ENCODE measurements at places on chromosomes 13 and 19.

DNA sequence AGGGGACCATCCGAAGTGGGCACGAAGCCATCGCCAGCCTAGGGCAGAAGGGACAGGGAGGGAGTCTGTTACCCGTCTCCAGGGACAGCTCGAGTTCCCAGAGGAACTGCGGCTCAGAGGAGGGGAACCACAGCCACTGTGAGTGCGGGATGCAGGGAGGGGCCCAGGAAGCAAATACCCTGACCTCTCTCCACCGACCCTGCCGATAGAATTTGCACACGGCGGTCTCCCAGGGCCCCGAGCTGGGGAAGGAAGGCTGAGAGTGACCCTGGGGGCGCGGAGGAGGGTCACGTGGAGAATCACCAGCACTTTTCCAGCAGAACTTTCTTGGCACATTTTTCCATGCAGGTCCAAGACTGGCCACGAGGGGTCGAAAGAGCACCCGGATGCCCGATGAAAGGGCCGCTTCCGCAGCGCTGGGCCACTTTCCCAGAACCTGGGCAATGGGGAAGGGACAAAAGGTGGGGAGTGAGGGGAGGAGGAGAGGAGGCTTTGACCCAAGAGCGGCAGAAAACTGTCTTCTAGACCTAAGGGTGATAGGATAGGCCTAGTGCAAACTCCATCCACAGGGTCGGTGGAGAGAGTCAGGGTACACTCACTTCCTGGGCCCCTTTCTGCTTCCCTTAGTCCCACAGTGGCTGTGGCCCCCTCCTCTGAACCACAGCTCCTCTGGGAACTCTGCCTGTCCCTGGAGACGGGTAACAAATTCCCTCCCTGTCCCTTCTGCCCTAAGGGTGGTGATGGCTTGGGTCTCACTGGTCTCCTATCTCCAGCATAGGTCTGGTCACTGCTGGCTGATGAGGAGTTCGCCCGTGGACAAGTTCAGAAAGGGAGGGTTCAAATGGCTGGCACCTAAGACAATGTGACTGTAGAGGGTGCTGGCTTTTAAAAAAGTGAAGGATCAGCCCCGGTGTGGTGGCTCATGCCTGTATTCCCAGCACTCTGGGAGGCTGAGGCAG, 5.3 kb upstream of the GPR4 start:
- DNase-seq, result peak; percentile 73

- DNase-seq, result no peak
These were observed 1653.6 kb downstream of the OLFM4 start for GRCh38 chr13:54682184-54682583.

DNA sequence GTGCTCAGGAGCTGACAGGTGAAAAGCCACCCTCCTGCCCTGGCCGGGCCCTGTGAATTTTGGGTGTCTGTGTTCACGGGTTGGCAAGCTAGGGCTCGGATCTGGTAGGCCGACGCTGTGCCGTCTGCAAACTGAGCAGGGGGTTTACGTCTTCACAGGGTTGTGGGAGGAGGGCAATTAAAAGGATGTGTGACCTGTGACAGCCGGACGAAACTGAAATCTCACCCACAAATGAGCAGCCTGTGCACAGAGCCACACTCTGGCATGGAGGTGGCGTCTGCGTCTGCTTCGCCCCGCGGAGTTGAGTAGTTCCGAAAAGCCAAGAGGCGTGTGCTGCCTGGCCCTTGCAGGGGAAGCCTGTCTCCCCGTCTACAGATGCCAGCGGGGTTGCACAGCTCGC, 117.3 kb downstream of the KDM4B start:
- DNase-seq, result no peak

GRCh38 chr19:1211494-1212234, 6.1 kb downstream of the STK11 start:
- no peak for DNase-seq

GRCh38 chr13:40023595-40024203, 368.2 kb downstream of the COG6 start:
- no peak for DNase-seq

DNA sequence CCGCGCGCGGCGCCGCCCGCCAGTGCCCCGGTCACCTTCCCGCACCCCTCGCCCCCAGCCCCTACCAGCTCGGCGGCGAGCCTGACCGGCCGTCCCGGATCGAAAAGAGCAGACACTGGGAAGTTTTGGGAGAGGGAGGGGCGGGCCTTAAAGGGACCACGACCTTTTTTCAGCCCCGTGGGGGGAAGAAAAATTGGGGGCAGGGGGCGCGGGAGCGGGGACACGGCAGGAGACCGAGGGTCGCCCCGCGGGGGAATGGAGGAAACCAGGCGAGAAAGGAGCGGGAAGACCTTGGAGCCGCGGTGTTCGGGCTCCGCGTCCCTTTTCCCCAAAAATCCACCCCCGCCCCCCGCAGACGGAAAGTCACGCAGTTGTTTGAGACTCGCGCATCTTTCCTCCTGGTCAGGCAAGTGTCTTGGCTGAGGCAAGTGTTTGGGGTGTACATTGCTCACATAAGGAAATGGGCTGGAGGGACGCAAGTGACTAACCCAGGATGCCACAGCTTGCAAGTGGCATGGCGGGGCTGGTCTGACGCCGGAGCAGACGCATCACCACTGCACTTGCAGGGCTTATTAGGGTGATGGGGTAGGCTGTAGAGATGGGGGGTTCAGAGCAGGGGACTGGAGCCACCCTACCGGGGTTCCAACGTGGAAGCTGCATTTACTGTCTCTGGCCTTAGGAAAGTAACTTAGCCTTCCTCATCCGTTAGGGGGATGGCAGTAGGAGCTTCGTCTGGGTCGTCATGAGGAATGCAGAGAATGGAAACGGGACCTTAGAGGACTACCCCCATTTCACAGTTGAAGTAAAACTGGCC, 2.7 kb upstream of the HNRNPL start:
- DNase-seq, result peak; percentile 45

GRCh38 chr19:3041761-3042620, 12.9 kb upstream of the TLE2 start:
- DNase-seq, result no peak

DNA sequence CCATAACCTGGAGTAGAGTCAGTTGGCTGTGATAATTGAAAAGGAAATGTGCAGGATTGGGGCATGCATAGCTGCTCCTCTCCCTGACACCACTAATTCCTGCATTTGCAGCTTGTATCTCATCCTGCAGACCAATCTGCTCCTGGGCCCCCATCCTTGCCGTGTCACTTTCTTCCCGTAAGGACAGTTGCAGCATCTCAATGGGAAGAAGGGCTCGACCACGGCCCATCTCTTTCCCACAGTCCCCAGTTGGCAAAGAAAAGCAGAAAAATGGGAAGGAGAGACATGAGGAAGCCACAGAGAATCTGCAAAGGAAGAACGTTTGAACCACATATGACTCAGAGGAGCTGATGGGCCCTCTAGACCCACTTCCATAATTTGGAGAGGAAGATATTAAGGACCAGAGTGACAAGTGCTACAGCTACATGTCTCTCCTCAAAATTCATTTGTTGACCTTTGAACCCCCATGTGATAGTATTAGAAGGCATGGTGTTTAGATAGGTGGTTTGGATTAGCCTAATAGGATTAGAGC, 1.8 kb upstream of the SIGLEC12 start:
- DNase-seq, result peak; percentile 7

DNA sequence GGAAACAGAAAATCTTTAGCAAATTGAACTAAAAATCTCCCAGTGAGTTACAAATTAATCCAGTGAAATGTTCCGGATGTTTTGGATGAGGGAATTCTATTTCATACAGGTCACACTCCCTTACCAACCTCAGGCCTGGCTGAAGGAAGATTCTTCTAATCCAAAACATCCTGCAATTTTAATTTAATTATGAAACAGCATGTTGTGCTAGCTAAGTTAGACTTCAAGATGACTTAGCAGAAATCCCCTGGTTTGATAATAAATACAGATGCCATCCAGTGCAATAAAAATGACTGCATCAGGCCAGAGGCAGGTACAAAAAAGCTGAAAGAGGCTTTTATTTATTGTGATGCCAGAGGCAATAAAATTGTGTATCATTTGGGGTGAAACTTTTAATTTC, 96.7 kb upstream of the CLDN10 start:
- no peak for DNase-seq

DNA sequence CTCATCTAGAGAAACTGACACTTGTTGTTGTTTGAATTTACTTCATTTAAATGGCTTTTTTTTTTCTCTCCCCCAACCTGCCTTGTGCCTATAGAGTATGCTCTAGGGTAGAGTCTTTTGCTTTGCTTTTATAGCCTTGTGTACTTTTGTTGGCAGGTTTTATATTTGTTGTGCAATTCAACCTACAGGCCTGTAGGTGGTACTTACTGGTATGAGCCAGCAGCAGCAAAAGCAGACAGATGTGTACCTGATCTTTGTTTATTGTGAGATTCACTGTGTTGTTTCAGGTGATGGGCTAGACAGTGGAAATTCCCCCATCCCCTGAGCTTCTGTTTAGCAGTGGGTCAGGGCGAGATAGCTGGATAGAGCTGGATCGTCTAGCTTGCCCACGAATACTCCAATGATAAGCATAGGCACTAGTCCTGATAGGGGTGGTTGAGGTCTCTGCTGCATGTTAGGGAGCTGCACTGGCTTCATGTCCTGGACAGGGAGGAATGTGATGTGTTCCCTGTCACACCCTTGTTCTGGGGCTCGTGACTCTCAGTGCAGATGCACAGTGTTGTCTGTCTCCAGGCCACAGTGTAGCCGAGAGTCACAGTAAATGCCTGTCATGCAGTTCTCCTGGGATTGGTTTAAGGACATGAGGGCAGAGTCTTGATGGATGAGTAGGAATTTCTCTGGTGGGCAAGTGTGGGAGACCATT, 21.3 kb downstream of the DNAJC3 start:
- DNase-seq, result peak; percentile 4

- DNase-seq, result no peak
These were observed 772 bp downstream of the PARP4 start for GRCh38 chr13:24511816-24512196.

GRCh38 chr19:3513229-3514140, 7.4 kb downstream of the FZR1 start:
- DNase-seq, result no peak

DNA sequence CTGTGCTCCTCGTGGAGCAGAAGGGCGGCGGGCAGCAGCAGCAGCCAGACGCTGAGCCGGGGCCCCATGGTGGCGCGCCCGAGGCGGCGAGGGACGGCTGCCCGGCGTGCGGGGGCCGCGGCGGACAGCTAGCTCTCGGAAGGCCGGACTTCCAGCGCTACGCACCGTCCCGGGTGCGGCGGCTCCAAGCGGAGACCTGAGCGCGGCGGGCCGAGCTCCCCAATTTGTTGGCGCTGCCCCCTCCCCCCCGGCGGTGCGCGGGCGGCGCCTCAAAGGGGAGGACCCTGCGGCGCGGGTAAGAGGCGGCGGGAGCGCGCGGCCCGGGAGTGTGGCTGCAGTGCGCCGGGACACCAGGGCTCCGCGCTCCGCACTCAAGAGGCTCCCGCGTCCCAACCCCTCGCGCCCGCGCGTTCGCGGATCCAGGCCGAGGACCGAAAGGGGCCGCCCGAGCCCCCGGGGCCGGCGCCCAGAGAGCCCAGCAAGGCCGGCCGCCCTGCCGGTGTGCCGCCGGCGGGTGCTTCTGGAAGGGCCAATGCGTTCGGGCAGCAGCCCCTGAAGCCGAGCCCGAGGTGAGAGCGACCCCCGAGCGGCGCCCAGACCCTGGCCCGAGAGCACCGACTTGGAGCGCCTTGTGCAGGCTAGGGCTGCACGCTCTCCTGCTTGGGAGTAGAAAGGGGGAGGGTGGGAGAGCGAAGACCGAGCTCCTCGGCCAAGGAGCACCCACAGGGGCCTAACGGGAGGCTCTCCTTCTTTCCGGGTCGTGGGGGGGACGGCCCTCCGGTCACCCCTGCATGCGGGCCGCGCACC, at the start of the genes COL4A1 and COL4A2:
COL4A1 (minus strand) TSS at position 198 of the 807 bp plus-strand sequence; CDS start at position 68, 130 bp downstream.
COL4A2 (plus strand) TSS at position 325 of the 807 bp plus-strand sequence. CDS start 620 bp downstream, outside the sequence.
- DNase-seq, result no peak

DNA sequence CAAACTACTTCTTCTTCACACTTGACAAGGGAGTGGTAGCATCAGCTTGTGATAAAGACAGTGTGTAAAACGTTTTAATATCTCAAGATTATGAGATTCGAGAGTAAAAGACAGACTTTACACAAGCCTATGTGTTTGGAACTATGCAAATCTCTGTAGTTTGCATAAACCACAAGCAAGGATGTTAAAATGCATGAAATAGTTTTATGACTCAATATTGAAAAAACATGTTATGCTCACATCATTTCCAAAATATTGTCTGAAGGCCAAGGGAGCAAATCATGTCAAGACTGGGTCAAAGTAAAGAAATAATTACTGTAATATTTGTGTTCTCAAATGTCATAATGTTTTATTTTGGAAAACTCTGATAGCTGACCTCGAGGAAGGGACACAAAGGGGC, 316.8 kb upstream of the KLF12 start:
- DNase-seq, result no peak

DNA sequence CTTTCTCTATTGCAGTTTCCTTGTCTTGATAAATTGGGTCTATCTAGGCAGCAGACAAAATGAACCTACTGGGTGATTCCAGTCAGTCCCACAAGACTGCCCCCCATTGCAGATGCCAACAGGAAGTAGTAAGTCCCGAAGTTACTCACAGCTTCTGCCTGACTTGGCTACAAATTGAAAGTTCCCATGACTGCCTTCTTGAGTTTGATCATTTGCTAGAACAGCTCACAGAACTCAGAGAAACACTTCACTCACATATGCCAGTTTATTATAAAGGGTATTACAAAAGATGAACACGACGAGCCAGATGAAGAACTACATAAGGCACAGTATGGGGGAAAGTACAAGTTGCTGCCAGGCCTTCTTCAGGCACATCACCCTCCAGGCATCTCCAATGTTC, 50.0 kb downstream of the TEX26 start:
- DNase-seq, result peak; percentile 8

- no peak for DNase-seq
These were observed 102.6 kb upstream of the RNF113B start for GRCh38 chr13:98279473-98280175.

- DNase-seq, result no peak
These were observed 9.8 kb downstream of the SAFB start for GRCh38 chr19:5632657-5633056.

DNA sequence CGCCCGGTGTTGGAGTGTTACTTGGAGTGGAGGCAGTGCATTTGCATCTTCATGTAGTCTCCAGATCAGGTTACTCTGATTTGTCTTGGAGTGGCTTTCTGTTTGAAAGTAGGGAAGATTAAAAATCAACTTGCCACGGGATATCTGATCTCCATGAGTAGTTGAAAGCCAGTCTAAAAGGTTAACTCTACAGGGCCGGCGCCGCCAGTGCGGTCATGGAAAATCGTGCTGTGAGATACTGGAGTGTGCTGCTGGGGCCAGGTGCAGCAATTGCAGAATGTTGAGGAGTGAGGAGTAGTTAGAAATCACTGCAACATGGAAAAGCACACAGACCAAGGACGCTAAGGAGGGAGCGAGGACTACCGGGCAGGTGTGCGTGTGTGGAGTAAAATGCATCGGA, 175.0 kb downstream of the STK24 start:
- DNase-seq, result no peak

Data from Ammon's horn (tissue), 1 donor.